ENCODE measurements at places on chromosomes 12 and 14.

DNA sequence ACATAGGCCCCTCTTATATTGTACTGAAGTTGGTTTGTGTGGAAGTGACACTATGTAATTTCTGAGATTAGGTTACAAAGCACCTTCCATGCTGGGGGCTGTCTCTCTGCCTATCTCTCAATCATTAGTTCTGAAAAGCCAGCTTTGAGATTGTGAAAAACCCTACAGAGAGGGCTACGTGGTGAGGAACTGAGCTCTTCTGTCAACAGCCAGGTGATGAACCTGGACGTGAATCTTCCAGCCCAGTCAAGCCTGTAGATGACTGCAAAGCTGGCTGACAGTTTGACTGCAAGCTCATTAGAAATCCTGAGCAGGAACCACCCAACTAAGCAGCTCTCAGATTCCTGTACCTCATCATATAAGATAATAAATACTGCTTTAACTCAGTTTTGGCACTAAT is 36.3 kb upstream of the BBS10 start:
- DNase-seq = no peak

- DNase-seq = peak; percentile 72
Observed at GRCh38 chr14:93115821-93116675, at the start of gene ITPK1. Gene ITPK1 (minus strand): TSS chr14:93115925. CDS start chr14:93115163, 762 bp downstream.

DNA sequence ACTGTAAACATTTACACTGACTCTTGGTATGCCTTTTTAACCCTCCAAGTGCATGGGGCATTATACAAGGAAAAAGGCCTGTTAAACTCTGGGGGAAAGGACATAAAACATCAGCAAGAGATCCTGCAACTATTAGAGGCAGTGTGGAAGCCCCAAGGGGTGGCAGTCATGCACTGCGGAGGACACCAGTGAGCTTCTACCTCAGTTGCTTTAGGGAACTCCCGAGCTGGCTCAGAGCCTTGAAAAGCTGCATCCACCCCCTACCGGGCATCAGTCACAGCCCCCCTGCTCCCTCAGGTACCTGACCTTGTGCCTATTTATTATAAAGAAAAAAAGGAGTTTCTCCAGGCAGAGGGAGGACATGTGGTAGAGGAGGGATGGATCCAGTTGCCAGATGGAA is 695.6 kb upstream of the LMO3 start:
- DNase-seq = no peak

- no peak for DNase-seq
Observed at GRCh38 chr12:5510251-5510805, 78.4 kb downstream of the NTF3 start.

DNA sequence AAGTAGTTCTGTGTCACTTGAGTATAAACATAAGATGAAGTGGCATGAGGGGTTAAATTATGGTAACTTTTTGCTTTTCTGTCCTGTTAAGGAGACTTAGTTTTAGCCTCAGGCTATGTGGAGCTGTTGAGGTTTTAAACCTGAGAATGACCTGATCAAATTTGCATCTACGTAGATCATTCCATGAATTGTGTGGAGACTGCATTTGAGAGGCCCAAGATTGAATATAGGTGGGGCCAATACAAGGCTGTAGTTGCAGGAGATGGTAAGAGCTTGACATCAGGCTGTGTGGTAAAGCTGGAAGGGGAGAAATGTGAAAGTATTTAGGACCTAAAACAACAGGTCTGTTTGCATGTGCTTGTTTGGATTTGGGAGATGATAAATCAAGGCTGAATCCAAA is 249.5 kb downstream of the SLC16A7 start:
- no peak for DNase-seq

GRCh38 chr12:98317939-98318899 is 197.2 kb upstream of the TMPO start:
- DNase-seq = no peak

DNA sequence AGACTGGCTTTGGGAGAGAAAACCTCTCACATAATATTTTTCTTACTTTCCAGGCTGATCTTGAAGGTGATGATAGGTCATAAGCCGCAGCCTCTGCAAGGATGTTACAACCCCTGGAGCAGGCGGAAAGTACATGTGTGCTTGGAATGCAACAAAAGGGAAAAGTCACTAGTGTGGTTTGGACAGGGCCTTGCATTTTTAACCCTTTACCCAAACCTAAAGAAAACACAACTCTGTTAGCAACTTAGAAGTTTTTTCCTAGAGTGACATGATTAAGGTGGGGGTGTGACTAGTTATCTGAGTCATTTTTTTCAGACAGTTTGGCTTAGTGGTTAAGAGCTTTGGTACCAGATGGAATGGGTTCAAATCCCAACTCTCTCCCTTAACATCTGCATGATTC is 97.0 kb downstream of the TMEM30B start:
- no peak for DNase-seq

DNA sequence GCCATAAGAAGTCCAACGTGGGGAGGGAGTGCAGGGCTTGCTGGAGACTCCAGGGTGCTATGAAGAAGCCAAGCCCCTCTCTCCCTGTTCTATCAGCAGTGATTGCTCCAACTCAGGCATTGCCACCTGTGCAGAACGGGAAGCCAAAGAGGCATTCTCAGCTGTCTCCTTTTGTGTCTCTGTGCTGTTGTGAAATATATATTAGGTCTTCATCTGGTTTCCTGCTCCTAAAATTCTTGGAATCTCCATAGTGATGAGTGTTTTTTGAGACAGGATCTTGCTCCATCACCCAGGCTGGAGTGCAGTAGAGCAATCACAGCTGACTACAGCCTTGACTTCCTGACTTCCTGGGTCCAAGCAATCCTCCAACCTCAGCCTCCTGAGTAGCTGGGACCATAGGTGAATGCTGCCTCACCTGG is 51.2 kb upstream of the AEBP2 start:
- DNase-seq = no peak

GRCh38 chr14:100470523-100470897 is 116.7 kb downstream of the BEGAIN start:
- no peak for DNase-seq

- no peak for DNase-seq
Observed at GRCh38 chr14:75205591-75205990, 29.2 kb upstream of the TMED10 start.

- no peak for DNase-seq
Observed at GRCh38 chr12:22284871-22285270, 49.6 kb downstream of the ST8SIA1 start.

GRCh38 chr14:105049753-105050550 is 15.3 kb downstream of the GPR132 start:
- DNase-seq = no peak

GRCh38 chr14:71414631-71415403 is 507.6 kb downstream of the PCNX1 start:
- DNase-seq = no peak

DNA sequence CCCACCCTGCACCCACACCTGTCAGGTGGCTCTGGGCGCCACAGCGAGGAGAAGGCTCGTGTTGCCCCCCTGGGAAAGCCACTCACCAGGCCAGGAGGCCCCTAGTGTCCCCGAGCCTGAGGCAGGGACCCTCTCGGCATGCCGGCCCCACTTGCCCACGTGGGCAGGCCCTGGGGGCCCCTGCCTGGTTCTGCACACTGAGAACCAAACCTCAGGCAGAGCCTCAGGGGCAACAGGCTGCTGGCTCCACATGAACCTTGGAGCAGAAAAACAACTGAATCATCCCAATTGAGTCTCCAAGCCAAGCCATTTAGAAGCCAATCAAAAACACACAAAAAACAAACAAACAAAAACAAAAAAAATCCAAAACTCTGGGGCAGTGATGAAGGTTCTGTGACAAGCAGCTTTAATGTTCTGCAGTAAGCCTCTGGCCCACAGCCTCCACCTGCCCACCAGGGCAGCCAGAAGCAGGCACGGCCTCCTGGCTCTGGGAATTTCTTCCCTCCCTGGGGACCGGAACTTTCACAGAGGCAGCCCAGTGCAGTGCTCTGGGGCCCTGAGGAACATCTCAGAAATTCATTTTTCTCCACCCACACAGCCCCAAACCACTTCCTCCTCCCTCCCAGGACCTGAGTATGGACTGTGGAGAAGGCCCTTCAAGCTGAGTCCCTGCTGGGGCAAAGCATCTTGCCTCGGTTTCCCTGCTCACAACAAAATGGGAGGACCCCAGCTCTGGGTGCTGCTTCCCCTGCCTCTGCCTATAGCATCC is 90.2 kb downstream of the CHGA start:
- DNase-seq = no peak

DNA sequence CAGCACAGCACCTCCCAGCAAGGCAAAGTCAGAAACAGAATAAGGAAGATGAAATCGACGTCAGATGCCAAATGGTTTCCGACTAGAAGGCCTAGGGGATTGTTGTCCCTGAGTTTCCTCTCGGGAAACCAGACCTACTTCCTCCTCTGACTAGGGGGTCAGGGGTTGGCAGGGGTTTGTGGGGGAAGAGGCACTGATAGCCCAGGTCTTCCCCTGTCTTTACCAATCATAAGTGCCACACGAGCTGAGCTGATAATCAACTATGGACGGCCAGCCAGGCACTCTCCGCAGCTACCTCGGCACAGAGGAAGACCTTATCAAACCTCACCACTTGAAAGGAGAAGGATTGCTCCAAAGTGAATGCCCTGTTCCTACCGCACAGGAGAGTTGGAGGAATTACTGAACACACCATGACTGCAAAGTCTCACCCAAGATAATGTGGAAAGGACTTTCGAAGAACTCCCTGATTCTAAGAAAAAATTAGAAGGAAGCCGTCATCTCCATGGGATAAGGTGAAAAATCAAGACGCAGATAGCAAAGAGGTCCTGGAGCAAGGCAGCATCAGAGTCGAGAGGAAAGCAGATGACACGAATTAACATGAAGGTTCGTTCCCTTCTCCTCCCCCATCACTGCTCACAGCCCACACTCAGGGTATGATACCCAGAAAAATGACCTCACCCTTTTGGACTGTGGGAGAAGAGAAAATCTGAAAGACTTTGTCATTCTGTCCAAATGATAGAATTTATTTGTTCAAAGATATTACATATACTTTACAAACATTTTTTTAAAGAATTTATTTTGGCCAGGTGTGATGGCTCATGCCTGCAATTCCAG is 77.7 kb upstream of the MED13L start:
- no peak for DNase-seq

- no peak for DNase-seq
Observed at GRCh38 chr12:113796852-113797534, 169.1 kb downstream of the RBM19 start.

GRCh38 chr14:77066578-77067172 is 31.4 kb upstream of the CIPC start:
- no peak for DNase-seq

DNA sequence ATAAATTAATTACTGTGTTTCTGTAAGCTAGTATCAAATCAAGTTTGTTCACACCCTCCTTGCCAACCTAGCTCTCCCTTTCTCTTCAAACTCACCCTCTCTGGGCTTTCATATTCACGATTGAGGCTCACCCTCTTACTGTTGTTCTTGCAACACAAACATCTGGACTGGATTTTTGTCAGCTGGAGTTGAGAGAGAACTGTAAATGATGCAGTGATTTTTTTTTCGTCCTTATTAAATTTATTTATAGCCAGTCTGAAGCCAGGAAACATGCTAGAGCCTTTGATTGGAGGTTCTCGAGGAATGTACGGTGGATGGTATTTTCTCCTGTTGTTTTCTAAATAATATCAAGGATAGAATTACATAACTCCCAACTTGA is 485.1 kb downstream of the ZFP36L1 start:
- DNase-seq = no peak

DNA sequence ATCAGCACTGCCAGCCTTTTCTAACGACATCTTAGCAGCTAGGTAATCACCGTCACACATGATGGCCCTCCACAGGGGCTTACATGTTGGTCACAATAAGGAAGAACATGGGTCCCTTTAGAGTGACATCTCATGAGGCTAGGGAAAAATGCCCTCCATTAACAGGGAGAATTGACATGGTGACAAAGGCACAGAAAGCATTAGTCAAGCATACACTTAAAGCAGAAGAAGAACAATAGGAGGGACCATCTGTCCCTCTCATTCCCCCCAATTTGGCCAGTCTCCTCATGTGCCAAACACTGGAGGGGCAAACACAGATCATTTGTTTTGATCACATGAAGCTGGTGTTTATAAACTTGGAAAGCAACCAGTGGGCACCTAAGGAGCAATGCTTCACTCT is 78.0 kb downstream of the GRIP1 start:
- no peak for DNase-seq

Measured in activated naive CD8-positive, alpha-beta T cell treated with anti-CD3 and anti-CD28 coated beads for 36 hours (primary cell).